ENCODE measurements at places on chromosomes 11 and 22.

DNA sequence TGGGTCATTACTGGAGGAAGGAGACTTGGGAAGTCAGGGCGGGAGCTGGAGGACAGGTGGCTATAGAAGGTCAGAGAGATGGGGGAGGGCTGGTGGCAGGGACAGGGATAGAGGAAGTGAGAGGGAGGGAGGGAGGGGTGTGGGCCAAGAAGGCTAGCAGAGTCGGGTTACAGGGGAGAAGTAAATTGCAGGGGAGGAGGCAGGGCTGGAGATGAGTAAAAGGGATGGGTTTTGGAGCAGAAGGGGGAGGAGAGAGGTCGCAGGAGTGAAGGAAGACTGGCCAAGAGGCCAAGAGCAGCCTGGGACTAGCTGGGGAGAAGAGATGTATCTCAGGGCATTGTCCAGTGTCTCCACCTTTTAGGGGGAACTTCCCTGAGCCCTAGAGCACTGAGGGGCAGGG, 33.0 kb downstream of the LRRC10B start:
- DNase-seq: no peak

- peak; percentile 98 for DNase-seq
These were observed 4.5 kb downstream of the MYEOV start for GRCh38 chr11:69298267-69299022.

DNA sequence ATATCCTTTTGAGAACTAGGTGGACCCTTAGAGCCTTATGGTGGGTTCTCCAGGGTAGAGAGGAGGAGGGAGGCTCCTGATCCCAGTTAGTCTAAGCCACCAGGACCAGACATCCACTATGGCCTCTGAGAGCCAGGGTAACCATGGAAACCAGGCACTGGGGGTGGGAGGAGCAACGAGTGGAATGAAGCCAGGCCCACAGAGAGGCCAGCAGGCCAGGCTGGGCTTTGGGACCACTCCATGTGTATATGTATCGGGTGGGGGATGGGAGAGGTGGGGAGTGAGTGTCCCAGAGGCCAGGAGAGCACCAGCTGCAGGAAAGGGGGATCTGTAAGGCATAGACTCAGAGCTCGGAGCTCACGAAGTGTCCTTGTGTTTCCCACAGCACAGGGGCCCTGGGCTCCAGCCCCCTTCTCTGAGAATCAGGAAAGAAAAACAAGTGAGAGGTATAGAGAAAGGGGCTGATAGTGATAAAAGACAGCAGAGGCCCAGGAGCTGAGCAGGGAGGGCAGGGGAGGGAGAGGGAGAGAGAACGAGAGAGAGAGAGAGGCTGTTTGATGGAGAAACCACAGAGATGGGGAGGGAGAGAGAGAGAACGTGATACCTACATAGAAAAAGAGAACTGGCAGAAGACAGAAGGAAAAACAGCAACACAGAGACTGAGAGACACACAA, 15.5 kb upstream of the TSPAN18 start:
- no peak for DNase-seq

- no peak for DNase-seq
These were observed 2.2 kb downstream of the TM7SF2 start for GRCh38 chr11:65113839-65114238.

- no peak for DNase-seq
These were observed 88.0 kb upstream of the POU2AF2 start for GRCh38 chr11:111157571-111157970.

DNA sequence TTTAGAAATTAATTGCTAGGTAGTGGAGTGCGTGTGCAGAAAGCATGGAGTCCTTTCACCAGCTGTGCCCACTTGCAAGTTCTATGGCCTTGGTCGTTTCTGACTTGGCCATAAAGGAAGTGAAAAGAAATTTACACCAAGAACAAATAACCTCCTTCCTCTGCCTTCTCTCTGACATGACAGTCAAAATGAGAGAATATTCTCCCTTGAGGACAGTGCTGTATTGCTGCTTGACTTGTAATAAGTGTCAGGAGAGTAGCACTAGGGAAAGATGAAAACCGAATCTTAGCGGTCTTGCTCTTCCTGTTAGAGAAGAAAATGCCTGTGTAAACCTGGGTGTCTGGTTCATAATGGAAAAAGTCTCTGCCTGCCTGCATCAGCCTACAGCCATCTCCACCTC, 333.1 kb upstream of the RAG2 start:
- no peak for DNase-seq

DNA sequence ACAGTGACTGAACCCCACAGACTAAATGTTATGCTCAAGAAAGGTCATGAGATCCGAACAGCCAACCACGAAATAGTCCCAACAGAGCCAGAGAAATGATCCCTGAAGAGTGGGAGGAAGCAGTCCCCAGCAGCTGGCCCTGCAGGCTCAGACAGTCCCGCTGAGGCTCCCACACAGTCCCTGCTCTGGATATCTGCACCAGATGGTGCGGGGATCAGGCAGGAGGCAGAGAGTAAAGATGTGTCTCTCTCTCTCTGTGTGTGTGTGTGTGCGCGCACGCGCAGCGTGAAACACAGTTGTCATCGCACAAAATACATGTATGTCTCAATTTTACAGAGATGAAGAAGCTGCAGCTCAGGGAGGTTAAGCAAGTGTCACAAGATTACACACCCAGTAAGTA, 27.9 kb downstream of the GUCY1A2 start:
- no peak for DNase-seq

DNA sequence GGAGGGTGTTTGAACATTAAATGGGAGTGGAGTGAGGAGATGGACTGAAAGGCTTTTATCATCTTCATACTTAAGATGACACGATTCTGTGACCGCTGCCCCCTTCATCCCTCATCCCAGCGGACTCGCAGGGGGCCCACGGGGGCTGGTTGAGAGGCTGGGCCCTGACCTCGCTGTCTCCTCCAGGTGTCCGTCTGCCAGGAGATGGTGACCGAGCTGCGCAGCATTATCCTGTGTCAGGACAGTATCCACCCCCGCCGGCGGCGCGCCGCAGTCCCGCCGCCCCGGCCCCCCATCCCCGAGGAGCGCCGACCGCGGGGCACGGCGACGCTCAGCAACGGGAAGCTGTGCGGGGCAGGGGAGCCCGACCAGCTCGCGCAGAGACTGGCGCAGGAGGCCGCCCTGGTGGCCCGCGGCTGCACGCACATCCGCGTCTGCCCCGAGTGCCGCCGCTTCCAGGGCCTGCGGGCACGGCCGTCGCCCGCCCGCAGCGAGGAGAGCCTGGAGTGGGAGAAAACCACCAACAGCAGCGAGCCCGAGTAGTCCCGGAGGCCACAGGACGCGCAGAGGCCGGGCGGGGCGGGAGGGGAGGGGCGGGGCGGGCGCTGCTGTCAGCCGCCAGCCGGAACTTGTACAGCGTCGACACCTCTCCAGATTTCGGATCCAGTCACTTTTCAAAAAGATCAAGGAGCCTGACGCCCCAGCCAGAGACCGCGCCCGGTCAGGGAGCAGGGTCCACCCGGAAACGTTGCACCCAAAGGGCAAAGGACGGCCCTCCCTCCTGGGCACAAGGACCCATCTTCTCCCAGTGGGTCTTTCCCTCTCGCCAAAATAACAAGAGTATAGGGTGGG, 38.0 kb upstream of the TBCEL start:
- peak; percentile 56 for DNase-seq

GRCh38 chr11:61777234-61778090, 14.9 kb downstream of the TMEM258 start:
- no peak for DNase-seq

DNA sequence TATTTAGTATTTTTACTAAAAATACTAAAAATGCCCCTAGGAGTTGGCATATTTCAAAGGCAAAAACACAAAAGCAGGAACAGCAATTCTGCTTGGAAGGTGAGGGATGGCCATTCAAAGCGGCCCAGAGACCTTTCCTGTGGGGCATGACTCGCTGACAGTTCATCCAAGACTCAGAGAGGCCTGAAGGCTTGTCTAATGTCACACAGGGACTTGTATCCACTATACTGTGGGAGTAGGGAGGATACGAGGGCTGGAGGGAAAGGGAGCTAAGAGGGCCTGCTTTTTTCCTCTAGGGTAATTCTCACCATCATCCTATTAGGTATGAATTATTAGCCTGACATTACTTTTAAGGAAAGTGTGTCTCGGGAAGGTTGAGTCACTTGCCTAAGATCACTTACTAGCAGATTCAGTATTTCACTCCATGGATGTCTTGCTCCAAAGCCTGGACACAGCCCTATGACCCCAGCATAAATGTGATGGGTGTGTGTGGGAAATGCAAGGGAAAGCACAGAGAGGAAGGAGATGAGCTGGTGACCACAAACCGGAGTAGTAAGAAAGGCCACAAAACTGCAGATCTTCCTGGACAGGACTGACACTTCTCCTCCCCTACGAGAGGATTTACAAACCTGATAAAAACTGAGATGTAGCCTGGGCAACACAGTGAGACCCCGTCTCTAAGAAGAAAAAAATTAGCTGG, 16.7 kb upstream of the UCP3 start:
- DNase-seq: peak; percentile 85

GRCh38 chr22:38097058-38097457, 13.1 kb upstream of the SLC16A8 start:
- no peak for DNase-seq

GRCh38 chr11:67211656-67212436, 54.4 kb upstream of the GRK2 start:
- DNase-seq: no peak
